ENCODE measurements at places on chromosomes 5 and 9. TPM values are rescaled to one million over a fixed set of nuclear protein-coding genes. Genes with fewer than 3 reads are reported as not detected.
A peak's percentile ranks its signal among the peaks of the same experiment; 100 is the strongest.

- no peak for DNase-seq
These were observed 1.7 kb downstream of the POLR3G start for GRCh38 chr5:90476391-90476790.

- peak; percentile 60 for DNase-seq
These were observed 6.7 kb upstream of the WNT8A start for GRCh38 chr5:138077064-138077696.

DNA sequence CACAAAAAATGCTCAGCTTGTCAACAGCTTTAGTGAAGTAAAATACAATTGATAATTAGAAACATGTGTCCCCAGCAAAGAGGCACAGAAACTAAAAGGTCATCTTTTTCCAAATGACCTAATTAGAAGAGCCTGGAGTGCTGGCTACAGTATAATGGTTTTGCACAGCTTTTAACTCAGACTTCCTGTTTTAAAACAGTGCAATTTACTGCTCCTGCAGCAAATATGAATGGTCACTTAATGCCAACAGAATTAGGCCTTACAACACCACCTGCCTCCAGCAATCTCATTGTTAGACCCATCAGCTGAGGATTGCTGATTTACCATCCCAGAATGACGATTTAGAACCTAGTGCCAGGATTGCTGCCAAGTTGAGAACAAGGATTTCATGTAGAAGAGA lies 239.3 kb downstream of the CETN3 start:
- no peak for DNase-seq

The OMD gene
- total RNA-seq, result not detected

The EPB41L4A gene
- total RNA-seq, result not detected

DNA sequence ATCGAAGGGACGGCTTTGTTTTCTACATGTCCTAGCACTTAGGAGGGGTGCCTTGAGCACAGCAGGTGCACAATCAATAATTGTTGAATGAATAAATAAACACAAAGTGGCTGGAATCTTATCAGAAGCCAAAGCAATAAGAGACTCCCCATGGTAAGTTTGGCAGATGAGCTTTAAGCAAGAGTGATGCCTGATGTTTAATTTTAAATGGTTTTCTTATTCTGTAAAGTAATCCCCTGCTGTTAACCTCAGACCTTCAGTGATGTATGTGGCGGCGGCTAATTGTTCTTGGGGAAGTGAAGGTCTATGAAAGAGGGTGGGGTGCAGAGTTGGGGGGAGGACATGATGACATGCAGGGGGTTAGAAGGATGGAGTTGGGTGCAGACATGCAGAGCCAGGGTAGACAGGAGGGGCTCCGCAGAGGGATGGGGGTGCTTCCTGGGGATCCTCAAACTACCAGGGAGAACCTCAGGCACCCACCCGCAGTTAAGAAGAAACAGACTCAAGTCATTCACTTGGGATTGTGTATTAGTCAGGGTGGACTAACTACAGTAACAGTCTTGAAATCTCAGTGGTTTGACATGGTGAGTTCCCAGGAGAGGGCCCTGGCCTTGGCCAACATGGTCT lies 65.7 kb upstream of the SHB start:
- DNase-seq, result no peak

GRCh38 chr9:134206311-134207300 lies 42.2 kb upstream of the RNU6ATAC start:
- DNase-seq, result no peak

DNA sequence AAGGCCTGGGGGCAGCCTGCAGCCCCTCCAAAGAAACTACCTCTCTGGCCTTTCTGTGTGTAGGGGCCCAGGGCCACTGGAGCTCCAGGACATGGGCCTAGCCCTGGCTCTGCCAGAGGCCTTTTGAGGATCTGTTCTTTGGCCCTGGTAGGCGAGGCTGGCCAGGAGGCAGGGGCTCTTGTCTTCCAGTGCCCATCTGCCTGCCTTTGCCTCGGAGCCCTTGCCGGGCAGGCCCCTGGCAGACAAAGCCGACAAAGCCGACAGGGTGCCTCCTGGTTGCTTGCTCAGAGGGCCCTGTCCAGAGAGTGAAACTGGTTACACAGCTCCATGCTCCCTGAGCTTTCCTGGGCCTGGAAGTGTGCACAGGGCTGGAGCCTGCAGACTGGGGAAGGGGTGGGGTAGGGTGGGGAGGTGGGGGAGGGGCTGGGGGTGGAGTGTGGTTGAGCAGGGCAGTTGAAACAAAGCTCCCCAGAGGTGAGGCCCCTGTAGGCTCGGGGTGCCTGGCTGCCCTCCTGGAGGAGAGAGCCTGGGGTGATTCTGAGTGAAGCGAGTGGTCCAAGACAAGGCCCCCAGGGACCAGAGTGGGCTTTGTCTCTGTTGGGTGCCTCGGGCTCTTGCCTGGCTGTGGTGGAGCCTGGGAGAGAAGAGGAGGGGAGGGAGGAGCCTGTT lies 29.3 kb downstream of the PTPA start:
- peak; percentile 65 for DNase-seq

The OSMR gene
- total RNA-seq, result 21.3 TPM

GRCh38 chr9:115008536-115009270 lies 78.3 kb upstream of the TNFSF8 start:
- DNase-seq, result peak; percentile 96

The TEX48 gene
- not detected for total RNA-seq

DNA sequence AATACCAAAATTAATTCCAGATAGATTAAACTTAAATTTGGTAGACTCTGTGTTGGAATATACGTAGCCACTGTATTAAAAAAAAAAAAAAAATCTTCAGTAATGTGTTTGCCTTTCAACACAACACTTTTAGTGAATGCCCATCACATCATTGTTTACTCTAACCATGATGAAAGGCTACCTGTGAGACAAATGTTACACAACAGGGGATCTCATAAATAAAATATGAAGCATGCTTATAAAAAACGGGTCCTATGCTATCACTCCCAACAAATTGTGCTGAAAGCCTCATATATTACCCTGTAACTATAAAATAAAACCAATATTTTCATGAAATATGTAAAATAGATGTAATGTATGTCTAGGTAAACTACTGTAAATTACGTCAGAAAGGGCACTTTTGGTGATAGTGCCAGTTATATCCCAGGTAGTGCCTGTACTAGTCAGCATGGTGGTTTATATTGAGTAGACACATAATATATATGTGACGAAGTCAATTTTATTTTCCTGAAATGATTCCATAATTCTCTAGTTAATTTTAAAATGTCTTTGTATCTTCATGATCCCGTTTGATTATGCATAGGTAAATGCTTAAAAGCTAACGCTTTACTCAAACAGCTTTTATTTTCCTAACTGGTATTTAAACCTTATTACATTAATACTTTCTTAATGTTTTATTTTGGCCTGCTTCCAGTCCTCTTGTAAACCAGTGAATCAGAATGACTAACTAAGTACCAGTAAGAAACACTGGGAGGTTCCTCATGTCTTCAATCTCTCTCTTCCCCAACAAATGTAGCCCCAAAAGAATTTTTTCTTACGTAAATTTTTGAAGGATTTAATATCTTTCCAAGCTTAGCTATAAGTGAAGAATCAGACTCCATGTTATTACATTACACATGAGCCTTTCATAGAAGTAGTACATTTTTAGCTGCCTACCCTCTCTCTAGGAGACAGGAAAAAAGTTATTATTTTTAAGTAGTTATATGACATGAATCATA lies 420.3 kb downstream of the GABRG2 start:
- DNase-seq, result no peak

GRCh38 chr5:142618130-142618523 lies 67.8 kb downstream of the FGF1 start:
- peak; percentile 84 for DNase-seq

DNA sequence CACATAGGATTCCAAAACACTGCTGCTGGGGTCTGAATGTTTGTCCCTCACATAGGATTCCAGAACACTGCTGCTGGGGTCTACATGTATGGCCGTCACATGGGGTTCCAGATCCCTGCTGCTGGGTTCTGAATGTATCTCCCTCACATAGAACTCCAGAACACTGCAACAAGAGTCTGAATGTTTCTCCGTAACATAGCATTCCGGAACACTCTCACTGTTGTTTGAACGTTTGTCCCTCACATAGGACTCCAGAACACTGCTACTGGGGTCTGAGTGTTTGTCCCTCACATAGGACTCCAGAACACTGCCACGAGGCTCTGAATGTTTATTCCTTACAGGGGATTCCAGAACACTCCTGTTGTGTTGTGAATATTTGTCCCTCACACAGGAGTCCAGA lies 216.8 kb downstream of the FOXD4L6 start:
- DNase-seq, result no peak

The STK32A gene
- total RNA-seq, result 0.07 TPM

The TEK gene
- total RNA-seq, result 2.0 TPM

DNA sequence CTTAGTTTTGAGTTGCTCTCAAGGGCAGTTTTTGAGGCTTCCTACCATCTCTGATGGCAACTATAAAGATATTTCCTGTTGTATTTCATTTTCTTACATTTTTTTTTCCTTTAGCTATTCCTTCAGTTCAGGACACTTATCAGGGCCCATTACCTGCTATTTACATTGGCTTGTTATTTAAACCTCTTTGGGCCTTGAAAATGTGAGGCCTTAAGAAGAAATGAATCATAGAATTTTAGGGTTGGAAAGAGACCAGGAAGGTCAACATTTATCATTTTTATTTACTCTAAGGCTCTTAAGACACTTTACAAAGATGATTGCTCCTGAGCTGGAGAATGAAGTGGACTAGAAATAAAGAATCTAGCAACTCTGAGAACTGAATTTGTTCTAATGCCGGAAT lies 335.2 kb downstream of the DTWD2 start:
- DNase-seq, result no peak

The PCDHA9 gene
- not detected for total RNA-seq

DNA sequence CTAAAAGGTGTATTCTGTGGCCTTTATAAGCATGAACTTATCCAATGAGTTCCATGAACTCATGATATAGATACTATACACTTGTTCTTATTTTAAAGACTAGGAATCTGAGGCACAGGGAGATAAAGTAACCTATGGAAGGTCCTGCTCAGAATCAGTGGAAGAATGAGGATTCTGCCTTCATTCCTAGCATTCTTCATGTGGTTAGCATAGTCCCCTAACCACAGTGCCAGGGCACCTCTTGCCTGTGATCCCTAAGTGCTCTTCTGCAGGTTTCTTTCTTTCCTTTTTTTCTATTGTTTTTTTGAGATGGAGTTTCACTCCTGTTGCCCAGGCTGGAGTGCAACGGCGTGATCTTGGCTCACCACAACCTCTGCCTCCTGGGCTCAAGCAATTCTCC lies 174.1 kb downstream of the C9orf152 start:
- DNase-seq, result peak; percentile 84

GRCh38 chr5:35133186-35133585 lies 85.4 kb upstream of the AGXT2 start:
- DNase-seq, result no peak

DNA sequence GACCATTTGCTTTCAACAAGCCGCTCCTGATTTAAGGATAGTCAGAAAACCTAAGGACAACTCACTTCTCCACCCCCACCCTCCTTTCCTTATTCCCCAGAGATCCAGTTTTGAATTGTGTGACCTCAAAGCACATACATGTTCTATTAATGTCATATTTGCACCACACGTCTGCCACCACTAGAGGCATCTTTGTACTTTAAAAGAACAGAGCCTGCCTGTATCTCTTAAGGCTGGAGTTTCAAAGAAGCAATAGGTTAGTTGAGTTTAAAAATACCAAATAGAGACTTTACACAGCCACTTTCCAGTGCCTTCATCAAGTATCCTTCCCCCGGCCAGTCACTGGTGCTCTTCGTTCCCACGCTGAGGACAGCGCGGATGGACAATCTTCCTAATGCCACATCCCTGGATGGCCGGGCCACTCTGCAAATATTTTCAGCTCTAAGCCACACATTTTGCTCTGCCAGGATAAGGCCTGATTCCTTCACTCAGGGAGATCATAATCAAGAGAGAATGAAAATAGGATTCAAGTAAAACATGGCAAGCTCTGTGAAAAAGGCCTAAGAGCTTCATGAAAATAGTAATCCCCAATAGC lies 146.3 kb downstream of the SNCAIP start:
- peak; percentile 8 for DNase-seq

- DNase-seq, result no peak
These were observed 345.9 kb upstream of the CD180 start for GRCh38 chr5:67542479-67542878.

The PCDHAC2 gene
- total RNA-seq, result 0.17 TPM

DNA sequence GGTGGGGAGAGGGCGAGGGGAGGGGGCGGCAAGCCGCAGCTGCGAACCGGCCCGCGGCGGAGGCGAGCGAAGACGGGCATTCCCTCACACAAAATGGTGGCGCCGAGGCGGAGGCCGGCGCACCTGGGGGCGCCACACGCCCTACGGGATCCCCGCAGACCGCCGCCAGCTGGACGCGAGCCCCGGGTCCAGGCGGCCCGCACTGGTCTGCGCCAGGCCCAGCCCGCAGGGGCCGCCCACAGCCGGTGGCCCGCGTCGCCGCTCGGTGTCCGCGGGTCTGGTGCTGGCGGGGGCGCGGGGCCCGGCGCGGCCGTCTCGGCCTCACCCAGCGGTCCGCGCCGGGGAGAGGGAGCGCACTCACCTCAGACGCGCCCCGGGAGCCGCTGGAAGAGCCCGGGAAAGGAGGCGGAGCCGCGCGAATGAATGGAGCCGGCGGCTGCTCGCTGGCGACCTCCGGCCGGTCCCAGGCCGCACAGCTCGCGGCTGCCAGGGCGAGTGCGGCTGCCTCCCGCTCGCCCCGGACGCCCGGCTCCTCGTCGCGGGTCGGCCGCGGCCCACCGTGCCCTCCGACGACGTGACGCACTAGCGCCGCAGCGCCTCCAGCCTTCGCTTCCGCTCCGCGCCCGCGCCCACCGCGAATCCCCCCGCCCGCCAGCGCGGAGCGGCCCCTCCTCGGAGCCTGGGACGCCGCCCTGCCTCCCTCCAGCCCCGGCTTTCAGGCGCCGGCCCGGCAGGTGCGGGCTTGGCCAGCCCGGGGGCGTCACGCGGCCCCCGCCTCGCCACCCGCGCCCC lies at the start of gene FAM169A:
TSS of gene FAM169A (minus strand) at position 584 of the 792 bp plus-strand sequence. CDS start 24,711 bp downstream, outside the sequence.
- DNase-seq, result peak; percentile 64

- DNase-seq, result no peak
These were observed 43.4 kb upstream of the RGS7BP start for GRCh38 chr5:64462391-64462790.

DNA sequence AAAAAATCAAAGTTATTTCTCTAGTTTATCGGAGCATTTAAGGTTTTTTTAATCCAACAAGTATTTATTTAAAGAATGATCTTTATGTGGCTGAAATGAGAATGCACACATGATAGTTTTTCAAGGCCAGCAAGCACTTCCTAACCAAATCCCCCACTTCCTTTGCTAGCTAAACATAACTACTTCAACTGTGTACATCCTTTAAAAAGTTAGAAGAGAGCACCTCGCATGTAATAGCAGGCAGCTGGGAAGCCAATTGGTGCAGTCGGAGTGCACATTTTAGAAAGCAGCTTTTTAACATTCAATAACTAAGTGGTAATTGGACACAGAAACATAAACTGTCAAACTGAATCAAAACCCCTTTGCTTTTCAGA lies 245.7 kb downstream of the BNC2 start:
- DNase-seq, result no peak

The CTSV gene
- total RNA-seq, result 11.2 TPM

GRCh38 chr9:112501287-112501686 lies 14.7 kb downstream of the KIAA1958 start:
- DNase-seq, result peak; percentile 42

DNA sequence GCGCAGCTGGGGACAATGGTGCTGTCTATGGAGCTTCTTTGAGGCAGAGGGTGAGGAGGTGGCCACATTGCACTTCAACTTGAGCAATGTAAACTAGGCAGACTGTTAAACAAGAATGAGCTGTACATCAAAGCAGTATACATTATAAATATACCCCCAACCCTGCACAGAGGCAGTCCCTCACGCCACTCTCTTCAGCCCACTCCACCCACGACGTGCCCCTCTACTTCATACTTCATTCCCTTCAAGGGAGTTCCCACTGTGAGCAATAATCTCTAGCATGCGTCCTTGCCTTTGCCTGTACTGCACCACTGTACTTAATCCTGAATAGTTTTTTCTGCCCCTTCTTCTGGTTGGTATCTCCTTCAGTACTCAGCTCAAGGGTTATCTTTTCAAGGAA lies 14.4 kb downstream of the TRPM3 start:
- DNase-seq, result no peak

Data from M059J (cell line).